ENCODE measurements at places on chromosomes 2 and 18.

DNA sequence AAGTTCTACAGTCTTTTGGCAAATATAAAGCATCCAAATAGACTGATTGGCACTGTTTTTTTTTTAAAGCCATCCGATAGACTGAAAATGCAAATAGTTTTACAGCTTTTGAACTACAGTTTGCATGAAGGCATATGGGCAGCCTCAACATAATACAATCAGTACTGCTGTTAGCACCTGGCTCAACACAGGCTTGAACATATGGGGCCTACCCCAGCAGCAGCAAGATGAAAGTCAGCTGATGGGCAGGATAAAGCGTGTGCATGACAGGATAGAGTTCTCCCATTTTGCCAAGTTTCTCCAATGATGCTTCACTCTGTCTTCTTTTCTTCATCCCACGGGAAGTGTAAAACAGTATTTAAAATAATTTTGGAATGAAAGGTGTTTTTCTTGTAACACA lies 1.3 kb upstream of the AKAIN1 start:
- no peak for DNase-seq

- no peak for DNase-seq
Observed at GRCh38 chr2:60884800-60885199, 3.4 kb downstream of the REL start.

DNA sequence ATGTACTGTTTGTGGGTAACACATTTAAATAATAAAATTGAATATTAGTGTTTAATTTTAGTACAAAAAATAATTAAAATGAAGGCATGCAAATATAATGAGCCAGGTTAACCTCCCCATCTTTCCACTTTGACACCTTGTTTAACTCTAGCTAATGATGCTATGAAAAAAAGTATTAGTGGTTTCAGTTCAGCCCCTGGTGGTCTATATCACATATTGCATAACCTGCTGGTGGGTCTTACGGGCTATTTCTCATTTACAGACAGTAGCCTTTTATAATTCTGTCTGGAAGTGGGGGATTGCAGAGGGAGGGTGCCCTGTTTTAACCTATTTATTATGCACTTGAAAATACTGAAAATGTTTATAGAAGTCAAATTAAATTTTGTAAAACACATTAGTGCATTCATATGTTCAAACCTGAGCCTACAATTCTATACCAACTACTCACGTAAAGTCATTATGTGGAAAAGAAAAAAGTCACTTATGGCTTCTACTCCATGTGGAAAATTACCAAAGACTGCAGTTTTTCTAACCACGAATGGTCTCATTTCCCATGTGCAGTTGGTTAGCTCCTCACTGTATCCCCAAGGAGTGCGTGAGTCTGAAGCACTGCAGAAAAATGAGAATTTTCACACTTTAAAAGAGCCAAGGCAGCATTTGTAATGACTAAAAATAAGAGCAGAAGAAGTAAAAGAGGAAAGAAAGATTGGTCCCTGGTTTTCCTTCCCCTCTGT lies 381.0 kb downstream of the MTX2 start:
- DNase-seq: no peak

DNA sequence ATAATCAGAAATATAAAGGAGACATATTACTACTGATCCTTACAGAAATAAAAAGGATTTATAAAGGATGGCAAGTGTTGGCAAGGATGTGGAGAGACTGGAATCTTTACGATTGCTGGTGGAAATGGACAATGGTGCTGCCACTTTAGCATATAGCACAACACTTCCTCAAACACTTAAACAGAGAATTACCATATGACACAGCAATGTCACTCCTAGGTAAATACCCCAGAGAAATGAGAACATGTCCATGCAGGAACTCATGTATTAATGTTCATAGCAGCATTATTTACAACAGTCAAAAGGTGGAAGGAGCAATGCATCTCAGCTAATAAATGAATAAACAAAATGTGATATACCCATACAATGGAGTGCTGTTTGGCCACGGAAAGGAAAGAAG lies 137.5 kb downstream of the NDUFA10 start:
- no peak for DNase-seq

DNA sequence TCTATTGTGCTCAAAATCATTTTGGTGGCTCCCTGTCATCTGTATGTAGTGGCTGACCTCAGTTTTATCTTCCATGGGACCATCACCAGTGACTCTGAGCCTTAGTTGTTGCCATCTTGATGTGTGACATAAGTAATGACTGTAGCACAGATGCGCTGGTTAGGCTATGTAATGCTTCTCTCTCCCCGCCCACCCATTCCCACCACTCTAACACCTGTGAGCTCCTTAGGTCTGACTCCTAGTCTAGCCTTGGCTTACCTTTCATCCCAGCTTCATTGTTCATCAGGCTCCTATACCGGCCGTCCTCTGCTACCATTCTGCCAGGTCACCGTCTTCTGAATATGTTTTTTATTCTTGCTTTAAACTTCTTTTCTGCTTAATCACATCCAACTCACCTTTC lies 17.2 kb downstream of the MYO1B start:
- DNase-seq: no peak

DNA sequence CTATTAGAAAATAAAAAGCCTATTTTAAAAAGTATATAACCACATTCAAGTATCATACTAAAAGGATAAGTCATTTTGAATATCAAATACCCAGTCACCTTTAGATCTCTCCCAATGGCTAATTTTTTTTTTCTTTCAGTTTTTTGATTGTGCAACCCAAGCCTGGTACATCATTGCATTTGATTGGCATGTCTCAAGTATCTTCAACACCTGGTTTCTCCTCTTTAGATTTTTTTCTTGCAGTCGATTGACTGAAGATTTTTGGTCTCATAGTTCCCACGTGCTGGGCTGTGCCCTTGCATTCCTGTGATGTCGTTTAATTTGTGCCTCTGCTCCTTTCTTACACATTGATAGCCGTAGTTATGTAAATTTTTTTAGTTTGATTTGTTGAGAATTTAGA lies 40.7 kb downstream of the ATIC start:
- no peak for DNase-seq

DNA sequence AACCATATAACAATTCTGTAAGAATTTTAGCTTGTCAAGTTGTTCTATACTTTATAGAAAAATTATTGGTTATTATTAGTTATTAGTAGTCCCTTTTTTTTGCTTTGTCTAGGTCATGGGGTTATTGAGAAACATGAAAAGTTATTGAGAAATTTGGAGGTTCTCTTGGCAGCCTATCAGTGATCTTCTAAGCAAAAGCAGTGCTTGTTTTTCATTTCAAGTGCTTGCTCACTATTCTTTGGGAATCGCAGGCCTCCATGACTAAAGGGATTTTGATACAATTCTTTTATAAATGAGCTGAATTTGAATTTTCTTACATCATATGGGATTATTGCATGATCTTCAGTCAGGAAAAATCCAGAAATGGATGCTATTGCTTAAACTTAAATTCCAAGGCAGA lies 25.8 kb downstream of the PLEKHA3 start:
- no peak for DNase-seq

Measured in right forelimb (tissue), 1 donor.